ENCODE measurements at places on chromosomes 11 and 22.
A peak's percentile ranks its signal among the peaks of the same experiment; 100 is the strongest.

DNA sequence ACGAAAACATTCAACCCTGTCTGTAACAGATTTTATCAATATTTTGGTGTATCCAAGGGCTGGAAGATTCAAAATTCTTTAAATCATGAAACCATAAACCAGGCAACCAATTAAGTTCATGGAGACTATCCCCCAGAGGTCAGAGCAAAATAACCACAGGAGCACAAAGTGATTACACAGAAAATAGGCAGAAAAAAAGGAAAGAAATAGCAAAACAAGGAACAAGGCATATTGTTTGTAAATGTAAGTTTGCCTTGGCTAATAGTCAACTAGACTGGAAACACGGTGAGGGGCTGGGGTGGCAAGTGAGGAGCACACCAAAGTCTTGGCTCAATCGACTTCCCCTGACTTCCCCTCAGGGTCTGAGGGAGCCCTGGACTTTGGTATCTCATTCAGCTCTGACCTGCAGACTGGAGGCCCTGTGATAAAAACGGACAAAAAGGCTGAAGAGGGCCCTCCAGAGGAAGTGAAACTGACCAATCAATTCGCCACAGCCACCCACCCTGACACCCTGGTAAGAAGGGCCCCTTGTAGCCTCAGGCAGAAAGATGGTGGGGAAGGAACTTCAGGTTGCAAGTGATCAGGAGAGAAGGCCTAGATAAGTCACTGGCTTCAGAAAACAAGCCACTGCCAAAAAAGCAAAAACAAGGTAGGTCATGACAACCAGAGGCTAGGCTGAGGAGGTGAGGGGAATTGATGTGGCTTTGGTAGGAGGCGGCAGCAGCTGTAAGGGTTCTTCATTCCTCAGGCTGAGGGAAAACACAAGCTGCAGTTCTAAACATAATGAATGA lies 1.8 kb downstream of the SIK3 start:
- DNase-seq = no peak

DNA sequence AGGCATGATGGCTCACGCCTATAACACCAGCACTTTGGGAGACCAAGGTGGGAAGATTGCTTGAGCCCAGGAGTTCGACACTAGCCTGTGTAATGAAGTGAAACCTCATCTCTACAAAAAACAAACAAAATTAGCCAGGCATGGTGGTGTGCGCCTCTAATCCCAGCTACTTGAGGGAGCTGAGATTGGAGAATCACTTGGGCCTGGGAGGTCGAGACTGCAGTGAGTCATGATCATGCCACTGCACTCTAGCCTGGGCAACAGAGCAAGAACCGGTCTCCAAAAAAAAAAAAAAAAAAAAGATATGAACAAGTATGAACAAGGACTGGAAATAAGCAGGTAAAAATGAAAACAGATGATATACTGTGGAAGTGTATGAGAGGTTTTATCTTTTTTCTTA lies 54.1 kb upstream of the SOX6 start:
- DNase-seq = no peak

DNA sequence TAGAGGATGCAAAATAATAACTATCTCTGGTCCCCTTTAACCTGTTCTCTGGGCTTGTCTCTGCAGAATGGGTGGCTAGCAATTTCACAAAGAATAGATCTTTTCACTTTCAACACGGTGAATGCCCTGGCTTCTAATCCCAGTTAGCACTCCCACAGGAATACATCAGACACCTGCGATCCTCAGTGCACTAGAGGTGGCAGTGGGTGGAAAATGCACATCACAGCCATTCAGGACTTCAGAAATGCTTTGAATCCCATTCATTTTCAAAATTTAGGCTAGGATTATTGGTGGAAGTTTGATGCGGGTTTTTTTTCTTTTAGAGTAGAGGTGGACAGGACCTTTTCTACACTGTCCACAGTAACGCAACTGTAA lies 55.1 kb downstream of the OPCML start:
- no peak for DNase-seq

DNA sequence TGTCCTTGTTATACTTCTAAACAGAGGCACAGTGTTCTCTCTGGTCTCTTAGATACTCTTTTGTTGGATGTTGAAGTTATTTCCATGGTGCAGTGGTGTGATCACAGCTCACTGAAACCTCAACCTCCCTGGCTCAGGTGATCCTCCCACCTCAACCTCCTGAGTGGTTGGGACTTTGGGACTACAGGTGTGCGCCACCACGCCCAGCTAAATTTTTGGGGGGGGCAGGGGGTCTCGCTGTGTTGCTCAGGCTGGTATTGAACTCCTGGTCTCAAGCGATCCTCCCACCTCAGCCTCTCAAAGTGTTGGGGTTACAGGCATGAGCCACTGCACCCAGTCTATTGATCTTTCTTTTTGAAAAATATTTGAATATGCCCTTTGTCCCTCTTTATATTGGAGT lies 14.9 kb downstream of the ZNF74 start:
- DNase-seq = no peak

DNA sequence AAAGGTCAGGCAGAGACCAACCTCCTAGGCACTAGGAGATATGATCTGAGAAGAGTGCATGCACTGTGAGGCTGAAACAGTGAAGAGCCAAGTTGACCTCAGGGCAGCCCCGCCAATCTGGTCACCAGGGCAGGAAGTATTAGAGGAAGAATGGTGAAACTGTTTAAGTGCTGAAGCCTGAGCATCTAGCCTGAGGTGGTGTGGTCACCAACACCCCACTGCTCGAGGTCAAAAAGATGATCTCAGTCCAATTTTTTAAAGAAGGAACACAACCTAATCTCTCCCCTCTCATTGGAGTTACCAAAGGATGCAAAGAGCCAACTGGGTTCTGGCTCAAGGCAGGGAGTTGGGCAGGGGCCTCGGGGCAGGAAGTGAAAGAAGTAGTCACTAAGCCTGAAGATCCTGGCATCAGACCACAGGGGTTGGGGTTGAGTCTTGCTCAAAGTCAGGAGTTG lies 4.0 kb downstream of the APBB1 start:
- DNase-seq = no peak

- no peak for DNase-seq
Measured at GRCh38 chr11:119520966-119521365, 98.0 kb upstream of the THY1 start.

GRCh38 chr11:74633406-74634393 lies 41.3 kb downstream of the POLD3 start:
- DNase-seq = no peak

DNA sequence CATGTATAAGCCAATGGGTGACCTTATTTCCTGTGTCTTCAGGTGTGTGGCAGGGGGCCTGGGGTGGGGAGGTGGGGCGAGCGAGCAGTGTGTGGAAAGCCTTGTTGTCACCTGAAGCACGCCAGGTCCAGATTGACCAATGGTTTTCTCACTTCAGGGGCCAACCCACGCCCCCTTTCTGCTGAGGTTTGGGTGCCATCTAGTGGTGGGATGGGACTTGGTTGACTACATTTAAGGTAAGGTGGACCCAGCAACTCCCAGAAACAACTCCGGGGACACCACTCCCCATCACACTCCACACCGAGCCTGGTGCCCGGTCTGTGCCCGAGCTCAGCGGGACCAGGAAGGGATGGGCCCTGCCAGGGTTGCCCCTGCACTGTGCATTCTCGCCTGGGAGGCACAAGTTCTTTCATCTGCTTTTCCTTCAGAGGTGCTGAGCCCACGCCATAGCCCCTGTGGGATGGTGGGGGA lies 40.0 kb downstream of the TPCN2 start:
- no peak for DNase-seq

DNA sequence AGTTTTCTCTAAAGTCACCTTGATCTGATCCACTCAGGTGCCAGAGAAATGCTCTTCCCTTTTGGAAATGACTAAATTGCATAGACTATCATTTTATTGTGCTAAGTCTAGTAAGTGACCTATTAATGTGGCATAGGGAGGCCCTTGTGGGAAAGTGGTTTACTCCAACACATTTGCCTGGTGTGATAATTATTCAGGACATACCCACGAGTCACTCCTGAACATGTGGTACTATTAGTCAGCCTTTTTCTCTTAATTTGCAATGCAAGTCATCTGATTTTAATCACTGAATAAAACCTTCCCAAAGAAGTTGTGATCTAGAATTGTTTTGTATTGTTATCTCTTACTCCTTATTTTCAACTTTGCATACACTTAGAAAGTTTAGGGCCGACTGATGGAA lies 148.7 kb downstream of the OR4C45 start:
- DNase-seq = no peak

- no peak for DNase-seq
Measured at GRCh38 chr11:93330446-93330984, at the start of gene DEUP1. DEUP1 (plus strand) TSS chr11:93330742; CDS start chr11:93332260, 1,518 bp downstream.

GRCh38 chr11:134253188-134253993 lies at the start of the genes ACAD8 and THYN1:
ACAD8 (plus strand) TSS chr11:134253568; CDS start chr11:134253601, 33 bp downstream.
THYN1 (minus strand) TSS chr11:134253352; CDS start chr11:134252882, 470 bp downstream.
- DNase-seq = peak; percentile 88
